CD8-positive, alpha-beta T cell (primary cell): ENCODE measurements at places on chromosomes 4 and X. TPM values are rescaled to one million over a fixed set of nuclear protein-coding genes. Genes with fewer than 3 reads are reported as not detected.

The COPS4 gene
- total RNA-seq: 35.2 TPM

The CXCL8 gene
- 1.4 TPM for total RNA-seq

The NLGN4X gene
- not detected for total RNA-seq

DNA sequence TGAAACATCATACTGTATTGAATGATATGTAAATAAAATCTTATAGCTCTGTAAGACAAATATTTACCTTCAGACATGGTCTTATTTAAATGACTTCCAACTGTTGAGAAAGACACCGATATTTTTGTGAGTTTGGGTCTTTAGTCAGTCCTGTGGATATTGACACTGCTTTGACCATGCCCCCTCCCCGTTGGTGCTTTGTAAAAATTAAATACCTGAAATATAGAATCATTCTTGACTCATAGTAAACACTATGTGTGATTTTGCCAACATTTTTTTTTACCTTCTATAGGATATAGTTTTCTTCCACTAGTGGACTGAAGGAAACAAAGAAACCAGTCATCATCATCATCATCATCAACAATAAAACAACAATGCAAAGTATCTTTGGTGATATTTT, 114.3 kb upstream of the HS3ST1 start:
- DNase-seq: no peak

The PCDH18 gene
- not detected for total RNA-seq

DNA sequence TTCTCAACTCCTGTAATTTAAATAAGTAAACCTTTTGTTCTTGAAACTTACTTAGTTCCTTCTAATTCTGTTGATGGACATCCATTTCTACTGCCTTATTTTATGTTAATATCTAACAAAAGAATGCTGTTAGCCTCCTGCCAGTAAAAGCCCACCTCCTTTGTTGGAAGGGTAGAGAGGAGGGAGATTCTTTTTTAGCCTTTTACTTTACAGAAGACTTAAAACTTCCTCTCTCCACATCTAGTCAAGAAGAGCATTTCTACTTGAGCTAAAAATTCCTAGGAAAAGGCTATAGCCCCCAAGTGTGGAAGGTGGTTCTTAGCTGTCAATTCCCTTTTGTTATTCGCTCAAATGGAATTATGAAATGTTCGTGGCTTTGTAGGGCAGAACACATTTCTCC, 118.7 kb downstream of the ZIC3 start:
- no peak for DNase-seq

DNA sequence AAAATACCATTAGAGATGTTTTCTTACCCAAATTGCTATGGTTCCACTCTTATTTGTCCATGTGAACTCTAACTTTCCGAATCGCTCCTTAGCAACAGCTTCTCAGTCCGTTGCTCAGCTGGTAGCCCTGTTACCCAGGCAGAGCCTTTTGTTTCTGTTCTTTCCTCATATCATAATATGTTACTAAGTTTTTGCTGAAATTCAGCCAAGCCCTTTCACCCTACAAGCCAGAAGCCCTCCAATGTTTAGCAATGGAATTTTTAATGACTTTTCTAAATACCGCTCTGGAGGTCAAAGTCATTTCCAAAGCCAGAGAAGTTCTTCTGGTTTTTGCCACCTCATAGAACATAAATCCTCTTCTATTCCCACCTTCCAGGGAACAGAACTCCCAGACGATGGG, 1029.5 kb downstream of the C4orf33 start:
- DNase-seq: no peak

GRCh38 chr4:122542411-122543236, 78.2 kb downstream of the IL21 start:
- no peak for DNase-seq

The RASSF6 gene
- total RNA-seq: not detected

DNA sequence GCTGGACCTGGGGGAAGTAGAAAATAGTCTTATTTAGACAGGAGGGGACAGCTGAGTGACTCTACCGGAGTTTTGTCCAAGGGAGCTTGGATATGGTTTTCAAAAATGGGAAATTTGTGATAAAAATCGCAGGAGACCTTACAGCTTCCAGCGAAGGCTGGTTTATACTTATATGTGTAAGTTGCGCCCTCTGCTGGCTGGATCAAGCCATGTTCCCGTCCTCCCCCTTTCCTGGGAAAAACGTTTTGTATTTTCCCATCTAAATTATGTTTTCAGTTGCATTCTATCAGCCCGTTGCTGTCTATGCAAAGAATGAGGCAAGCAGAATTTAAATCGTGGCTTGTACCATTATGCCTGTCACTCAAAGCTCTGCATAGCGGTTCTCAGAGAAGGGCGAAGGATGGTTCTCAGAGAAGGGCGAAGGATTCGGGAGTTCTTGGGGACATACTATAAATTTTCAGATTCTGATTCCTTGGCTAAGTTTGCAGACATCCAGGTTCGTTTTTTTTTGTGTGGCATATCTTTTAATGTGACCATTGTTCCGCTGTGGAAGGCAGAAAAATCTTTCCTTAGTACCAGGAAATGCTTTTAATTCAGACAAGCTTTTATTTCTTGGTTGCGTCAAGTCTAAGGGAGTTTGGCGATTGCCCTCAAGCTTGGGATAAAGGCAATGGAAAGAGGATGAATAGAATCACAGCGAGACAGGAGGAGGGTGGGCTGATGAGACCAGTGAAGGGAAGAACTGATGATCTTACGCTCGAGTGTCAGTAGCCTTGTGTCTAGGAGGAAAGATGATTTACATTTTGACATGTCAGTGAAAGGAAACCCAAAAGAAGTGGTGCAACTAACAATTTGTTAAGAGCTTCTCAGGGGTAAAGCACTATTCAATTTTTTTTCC, 128.5 kb upstream of the ARX start:
- no peak for DNase-seq

DNA sequence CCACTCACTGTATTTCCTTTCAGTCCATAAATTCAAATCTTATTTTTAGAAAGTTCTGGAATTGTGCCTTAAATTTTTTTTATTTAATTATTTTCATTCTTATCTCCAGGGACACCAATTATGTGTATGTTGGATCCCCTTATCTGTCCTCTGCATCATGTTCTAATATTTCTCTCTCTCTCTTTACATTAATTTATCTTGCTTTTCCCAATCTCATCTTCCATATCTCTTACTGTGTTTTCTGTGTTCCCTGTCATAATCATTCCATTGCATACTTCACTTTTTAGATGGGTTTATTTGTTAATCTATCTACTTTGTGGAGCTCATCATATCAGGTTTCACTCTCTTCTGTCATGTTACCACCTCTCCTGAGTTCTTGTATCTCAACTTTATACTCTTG, 37.4 kb downstream of the PPP2R2C start:
- DNase-seq: no peak

The IKBKG gene
- total RNA-seq: 34.7 TPM

GRCh38 chr4:167509551-167509950, 275.3 kb upstream of the SPOCK3 start:
- DNase-seq: no peak

DNA sequence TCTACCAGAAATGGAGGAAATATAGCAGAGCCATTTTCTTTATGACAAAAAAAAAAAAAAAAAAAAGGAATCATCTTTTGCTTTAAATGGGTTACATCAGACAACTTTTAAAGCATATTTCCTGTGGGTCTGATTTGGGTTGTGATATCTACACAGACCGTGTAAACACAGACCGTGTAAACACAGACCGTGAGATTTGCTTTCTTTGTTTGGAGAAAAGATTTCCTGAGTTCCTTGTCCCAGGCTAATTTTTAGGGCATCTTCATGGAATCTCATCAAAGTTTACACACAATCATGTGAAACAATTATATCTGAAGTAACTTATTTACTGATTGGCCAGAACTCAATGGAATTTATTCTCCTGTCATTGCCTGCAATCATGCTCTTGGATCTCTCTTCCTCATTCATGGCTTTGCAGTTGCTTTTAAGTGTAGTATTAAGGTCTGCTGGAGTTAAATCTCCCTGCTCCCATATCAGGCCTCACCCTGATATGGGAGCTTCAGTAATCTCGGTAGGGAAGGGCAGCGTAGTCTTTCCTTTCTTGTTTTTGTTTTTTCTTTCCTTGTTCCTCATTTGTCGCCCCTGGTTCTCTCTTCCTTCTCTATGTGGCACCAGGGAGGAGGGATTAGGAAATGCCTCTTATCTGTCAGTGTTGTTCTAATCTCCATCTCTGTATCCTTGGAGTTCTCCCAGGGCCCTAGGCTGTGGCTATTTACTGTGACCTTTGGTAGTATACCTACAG, 248.6 kb upstream of the JADE1 start:
- no peak for DNase-seq

DNA sequence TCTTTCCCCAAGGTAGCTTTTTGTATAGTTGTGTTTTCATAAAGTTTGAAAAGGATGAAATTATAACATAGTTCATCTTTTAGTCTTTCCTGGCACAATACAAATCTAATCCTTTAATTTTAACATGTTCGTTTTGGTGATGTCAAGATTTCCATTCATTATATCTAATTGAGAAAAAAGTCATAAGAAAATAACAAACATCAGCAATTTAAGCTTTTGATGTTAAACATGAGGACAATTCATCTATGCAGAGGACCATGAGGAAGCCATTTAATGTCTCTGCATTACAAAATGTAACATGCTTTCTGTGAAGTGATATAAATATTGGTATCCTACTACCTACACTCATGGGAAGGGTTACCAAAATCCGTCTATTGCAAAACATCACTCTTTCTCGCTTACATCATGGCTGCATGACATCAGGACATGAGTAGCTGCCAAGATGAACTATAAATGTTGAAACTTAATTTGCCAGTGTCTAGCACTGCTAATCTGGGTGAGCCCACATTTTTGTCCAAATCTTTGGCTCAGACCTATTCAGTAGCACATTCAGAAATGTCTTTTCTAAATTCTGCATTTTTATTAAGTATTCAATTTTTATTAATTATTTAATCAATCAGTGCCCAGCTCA, 9.5 kb downstream of the EPGN start:
- DNase-seq: no peak

DNA sequence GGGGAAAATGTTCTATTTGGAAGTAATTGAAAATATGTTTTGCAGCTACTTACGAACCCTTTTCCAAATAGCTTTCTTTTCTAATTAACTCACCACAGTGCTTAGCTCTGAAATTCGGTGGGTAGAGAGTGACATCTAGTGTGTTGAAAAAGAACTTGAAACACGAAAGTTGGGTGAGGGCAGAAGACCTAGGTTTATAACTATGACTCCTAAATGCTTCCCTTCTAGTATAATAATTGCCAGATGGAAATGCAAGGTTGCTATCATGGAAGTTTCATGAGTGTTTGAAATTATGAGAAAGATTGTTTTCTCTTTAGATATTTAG, 77.3 kb upstream of the NOCT start:
- DNase-seq: no peak

- DNase-seq: no peak
Observed at GRCh38 chr4:165360041-165360695, 18.6 kb upstream of the CPE start.

- no peak for DNase-seq
Observed at GRCh38 chrX:127877318-127877717, 174.9 kb downstream of the ACTRT1 start.

- no peak for DNase-seq
Observed at GRCh38 chr4:25958110-25958509, 44.1 kb downstream of the SMIM20 start.

The SPIN2A gene
- 0.41 TPM for total RNA-seq

GRCh38 chr4:45621971-45622370, 501.9 kb downstream of the GABRG1 start:
- no peak for DNase-seq

The CLIC2 gene
- total RNA-seq: not detected

- peak; percentile 30 for DNase-seq
Observed at GRCh38 chr4:183600189-183600685, 58.7 kb downstream of the RWDD4 start.

DNA sequence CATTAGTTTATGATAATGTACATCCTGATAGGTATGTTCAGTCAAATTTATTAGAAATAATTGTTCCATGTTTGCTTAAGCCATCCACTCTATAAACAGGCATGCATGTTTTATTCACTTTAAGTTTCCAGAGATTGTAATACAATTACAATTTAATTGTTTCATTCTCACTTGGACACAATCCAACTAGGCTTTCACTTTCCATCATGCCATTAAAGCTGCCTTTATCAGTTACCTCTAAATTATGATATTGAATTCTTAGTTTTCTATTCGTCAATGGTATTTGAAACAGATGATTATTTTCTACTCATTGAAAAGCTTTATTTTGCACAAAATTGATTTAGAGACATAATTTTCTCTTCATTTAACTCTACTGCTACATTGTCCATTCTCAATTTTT, 1196.3 kb downstream of the RAPGEF2 start:
- DNase-seq: no peak

DNA sequence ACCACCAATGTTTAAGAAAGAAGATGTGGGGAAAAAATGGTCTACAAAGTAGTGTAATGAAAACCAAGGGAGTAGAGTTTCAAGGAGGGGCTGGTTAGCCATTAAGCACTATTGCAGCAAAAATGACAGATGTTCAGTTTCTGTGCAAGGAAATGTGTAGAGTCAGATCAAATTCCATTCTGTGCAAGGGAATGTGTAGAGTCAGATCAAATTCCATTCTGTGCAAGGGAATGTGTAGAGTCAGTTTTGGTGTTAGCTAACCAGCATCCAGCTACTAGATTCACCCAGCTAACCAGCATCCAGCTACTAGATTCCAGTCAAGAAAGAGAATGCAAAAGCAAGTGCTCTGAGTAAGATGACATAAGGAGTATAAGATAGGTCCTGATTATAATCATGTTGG, 208.8 kb downstream of the COX18 start:
- DNase-seq: no peak

GRCh38 chr4:180962268-180962667, 1280.9 kb upstream of the TENM3 start:
- no peak for DNase-seq

GRCh38 chr4:180953572-180953971, 1289.6 kb upstream of the TENM3 start:
- DNase-seq: no peak

DNA sequence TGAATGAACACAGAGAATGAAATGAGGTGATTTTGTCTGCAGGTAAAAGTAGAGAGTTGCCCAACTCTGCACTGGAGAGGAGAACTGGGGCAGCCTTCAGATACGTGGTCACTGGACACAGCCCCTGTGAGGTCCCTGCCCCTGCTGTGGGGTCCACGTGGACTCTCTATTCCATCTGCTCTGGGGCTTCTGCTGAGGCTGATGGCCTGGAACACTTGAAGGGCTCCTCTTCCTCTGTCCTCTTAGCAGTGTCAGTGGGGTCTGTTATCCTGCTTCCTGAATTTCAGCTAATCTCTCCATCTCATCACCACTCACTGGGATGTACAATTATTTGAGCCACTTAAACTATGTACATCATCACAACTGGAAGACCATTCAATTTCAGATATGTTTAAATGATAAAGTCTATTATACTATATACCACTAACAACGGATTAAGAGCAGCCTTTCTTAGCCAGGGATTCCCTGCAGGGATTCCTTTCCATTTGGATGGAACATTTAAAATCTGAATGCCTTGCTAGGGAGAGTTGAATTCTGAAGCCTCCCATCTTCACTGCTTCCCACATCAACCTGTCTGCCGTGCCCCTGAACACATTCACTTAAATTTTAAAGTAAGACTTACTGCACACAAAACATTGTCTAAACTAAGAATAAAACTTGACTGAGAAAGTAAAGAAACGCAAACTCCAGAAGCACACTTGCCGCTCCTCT, 74.0 kb downstream of the CC2D2A start:
- no peak for DNase-seq

GRCh38 chrX:130393451-130394074, 8.1 kb upstream of the GPR119 start:
- DNase-seq: no peak

- DNase-seq: no peak
Observed at GRCh38 chrX:9522378-9523155, 57.7 kb downstream of the TBL1X start.

The CTSO gene
- total RNA-seq: 5.9 TPM

- DNase-seq: no peak
Observed at GRCh38 chr4:83546786-83547185, 10.9 kb downstream of the GPAT3 start.

GRCh38 chr4:18798123-18798522, 776.6 kb upstream of the LCORL start:
- no peak for DNase-seq
